Stimulated activated CD8-positive, alpha-beta memory T cell treated with anti-CD3 and anti-CD28 coated beads, Interleukin-2, amount 100 ng/mL, for 1 hour (primary cell): ENCODE measurements at places on chromosomes 7 and 10.

- DNase-seq, result no peak
Measured at GRCh38 chr10:90652519-90652918, 205.3 kb downstream of the HTR7 start.

DNA sequence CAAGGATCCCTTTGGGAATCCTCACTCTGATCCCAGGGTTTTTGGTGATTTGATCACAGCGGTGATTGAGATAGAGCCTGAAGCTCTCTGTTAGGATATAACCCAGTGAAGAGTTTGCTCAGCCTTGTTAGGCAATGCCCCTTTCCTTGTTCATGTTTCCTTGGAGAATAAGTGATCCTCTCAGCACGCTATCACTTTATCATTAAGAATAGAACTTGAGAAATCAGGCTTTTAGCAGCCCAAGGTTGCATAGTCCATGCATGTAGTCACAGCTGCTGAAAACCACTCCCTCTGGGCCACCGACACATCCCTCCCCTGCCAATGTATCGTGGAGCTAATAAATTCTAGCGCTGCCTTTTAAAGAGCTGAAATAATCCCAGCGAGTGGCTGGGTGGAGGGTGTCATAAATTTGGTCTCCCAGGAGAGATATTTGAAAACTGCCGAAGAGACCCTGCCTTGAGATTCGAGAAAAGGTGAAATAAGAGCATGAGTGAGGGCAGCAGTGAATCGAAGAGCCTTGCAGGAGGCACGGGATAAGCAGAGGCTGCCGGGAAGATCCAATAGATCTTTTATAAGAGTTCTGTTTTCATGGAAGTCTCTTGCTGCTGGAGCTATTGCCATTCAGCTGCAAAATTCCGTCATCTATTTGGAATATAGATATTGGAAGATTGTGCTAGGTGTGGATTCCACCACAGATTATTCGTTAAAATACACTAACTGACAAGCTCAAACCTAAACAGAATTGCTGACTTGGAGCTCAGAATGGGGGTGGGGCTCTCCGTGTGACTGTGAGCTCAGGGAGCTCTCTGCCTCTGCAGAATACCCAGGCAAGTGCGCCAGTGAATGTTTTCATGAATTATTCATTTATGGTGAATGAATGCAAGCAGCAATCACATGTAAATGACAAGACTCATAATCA is 249.8 kb downstream of the TRIL start:
- no peak for DNase-seq

GRCh38 chr10:7030134-7030855 is 380.5 kb downstream of the SFMBT2 start:
- DNase-seq, result no peak

- DNase-seq, result no peak
Measured at GRCh38 chr10:119199231-119199992, 8.0 kb upstream of the GRK5 start.

- DNase-seq, result no peak
Measured at GRCh38 chr7:129671266-129671665, 59.7 kb downstream of the NRF1 start.
